Fibroblast of skin of abdomen (primary cell): ENCODE measurements at places on chromosomes 11 and 22.

GRCh38 chr22:17095538-17095937 lies 10.7 kb downstream of the IL17RA start:
- DNase-seq: no peak

GRCh38 chr11:131766637-131767036 lies 396.2 kb downstream of the NTM start:
- no peak for DNase-seq

DNA sequence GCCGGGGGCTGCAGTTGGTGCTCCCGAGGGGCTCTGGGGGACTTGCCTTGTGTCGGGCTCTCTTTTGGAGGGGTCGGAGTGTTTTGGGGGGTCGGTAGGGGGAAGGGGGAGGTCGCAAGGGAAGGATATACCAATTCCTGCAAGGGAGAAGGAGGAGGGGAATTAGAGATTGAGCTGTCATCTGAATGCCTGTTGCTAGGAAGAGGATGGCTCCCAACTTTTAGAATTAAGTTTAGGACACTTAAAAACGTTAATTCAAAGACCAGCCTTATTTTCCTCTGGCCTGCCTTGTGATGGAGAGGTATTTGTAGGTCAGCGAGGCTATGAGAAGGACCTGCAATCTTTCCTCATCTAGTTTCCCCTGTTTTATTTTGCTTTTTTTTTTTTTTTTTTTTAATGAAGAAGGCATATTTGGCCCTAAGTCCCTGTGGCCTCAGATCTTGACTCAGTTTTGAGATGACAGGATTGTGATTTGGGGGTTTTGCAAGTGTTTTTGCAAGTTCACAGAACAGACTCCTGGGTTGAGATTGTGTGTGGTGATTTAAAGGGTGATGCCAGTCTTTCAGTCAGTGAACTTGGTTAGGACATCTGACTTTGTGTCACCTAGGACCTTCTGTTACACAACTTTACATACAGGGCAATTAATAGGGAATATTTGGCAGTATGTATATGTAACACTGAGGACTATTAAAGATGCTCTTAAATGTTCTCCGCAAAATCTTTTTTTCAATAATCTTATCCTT lies 672 bp downstream of the TMEM135 start:
- DNase-seq: no peak

DNA sequence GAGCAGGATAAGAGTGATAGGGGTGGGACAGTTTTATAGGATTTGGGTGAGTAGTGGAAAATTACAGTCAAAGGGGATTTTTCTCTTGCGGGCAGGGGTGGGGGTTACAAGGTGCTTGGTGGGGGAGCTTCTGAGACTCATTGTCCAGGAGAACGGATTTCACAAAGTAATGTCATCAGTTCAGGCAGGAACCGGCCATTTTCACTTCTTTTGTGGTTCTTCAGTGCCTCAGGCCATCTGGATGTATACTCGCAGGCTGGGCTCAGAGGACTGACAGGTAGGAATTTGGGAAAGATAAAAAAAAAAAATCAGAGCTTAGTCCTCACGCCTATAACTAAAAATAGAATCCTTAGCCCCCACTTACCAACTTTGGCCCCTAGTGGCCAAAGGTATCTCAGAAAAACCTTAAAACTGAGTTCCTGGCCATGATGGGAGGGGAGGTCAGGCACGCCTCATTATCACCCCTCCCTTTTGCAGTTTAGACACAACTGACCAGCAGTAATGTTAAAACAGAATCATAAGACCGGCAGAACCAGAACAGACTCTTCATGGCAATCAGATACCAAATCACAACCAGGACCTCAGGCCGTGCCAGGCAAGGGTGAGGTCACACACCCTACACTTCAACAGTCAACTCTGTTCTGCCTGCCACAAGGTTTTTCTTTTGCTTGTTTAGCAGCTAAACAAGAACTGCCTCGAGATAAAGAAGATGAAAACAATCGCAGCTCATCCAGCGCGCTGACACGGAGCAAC lies 8.9 kb upstream of the APOBEC3G start:
- no peak for DNase-seq

DNA sequence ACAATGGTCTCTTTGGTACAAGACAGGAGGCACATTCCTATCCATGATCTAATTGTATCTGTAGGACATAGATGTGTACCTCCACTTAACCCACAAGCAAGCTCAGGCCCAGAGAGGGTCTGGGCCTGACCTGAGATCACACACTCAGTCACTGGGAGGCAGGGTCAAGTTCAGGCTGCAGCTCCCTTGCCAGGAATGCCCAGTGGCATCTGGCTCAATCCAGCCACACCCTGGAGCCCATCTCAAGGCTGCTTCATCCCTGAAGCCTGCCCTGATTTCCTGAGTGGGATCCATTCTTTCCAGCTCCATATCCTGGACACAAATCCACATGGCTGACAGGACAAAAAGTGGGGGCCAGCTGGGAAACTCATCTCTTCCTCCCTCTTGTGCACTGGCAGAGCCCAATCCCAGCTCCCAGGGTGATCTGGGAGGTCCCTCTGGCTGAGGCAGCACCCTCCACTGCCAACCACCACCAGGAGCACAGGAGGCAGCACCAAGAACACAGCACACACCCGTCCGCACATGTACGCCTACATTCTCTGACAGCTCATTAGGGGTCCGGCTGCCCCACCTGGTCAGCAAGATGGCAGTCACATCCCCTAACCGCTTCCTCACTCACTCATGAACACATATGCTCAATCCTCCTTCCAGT lies 39.2 kb upstream of the KLHL35 start:
- DNase-seq: no peak

DNA sequence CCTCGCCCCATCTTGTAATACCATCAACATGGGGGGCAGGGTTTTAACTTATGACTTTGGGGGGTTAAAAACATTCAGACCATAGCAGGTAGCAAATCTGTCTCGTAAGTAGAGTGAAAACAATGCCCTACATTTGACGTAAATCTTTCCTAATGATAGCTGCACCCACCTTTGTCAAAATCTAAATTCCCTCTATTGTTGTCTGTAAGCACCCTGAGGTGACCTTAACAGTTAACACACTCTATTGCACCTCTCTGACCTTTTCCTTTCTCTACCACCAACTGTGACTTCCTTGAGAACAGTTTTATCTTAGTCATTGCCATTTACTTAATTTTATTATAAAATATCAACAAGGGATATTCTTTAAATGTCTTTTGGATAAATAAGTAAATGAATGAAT lies 1024.9 kb upstream of the CNTN5 start:
- DNase-seq: no peak

GRCh38 chr11:130166457-130166784 lies 6.8 kb downstream of the ST14 start:
- DNase-seq: peak; percentile 90

DNA sequence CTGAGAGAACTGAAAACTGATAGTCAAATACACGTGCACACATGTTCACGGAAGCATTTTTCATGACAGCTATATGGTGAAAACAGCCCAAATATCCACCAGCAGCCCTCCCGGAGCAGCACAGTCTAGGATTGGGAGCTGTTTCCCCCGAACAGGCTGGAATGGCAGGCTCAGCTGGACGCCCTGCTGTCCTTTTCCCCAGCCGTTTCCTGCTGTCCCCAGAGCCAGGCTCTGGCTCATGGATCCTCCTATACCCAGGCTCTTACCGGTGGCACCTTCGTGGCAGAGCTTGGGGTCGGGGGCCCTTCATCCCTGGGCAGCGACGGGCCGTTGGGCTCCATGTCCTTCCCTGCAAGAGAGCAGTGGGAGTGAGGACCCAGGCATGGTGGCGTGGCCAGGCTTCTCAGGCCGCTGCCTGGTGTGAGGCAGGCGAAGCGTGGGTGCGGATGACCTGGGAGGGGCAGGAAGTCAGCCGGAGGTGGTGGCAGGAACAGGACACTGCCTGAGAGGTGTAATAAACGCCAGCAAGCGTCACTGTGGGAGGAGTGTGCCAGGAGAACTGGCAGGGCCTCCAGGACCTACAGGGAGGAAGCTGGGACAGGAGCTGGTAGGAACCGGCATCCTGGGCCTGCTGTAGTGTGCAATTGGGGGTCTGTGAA lies 38.8 kb downstream of the OSBPL5 start:
- DNase-seq: no peak

GRCh38 chr11:77851503-77851902 lies 30.6 kb downstream of the AAMDC start:
- DNase-seq: peak; percentile 17

GRCh38 chr11:64510759-64511158 lies 80.3 kb upstream of the SLC22A12 start:
- no peak for DNase-seq

- no peak for DNase-seq
Measured at GRCh38 chr11:20003351-20003750, 156.9 kb downstream of the DBX1 start.

DNA sequence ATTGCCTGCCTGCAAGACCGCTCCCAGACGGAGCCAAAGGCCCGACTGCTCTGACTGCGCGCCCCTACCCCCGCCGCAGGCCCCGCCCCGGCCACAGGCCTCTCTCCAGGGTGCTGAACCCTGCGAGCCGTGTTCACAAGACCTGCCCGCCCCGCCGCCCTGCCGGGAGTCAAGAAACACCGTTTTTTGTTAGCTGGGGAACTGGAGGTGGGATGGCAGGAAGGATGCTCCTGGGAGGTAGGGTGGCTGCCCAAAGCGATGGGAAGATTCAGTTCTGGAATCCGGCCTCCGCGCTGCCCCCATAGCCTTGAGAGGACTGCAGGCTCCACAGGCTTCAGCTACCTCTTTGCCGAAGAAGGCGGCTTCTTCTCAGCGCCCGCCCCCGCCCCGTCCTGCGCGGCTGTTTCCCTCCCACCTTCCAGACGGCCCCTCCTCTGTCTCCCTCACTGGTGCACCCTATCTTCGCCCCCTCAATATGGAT lies 2.7 kb upstream of the PDE2A start:
- peak; percentile 27 for DNase-seq

- peak; percentile 80 for DNase-seq
Measured at GRCh38 chr11:73426219-73426850, 50.1 kb downstream of the RELT start.

DNA sequence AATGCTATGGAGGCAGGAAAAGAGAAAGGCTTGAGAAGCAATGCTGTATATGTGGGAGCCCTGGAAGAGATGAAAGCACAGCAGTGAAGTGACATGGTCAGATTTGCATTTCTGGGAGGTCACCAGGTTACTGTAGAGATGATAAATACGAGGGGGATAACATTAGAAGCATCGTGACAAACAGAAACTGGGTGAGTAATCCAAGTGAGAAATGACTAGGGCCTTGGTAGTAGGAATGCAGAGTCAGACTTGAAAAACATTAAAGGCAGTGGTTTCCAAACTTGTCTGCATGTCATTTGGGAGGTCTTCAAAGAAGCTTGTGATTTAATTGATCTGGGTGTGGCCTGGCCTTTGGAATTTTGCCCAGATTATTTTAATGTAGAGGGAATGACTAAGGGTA lies 43.9 kb downstream of the CCDC34 start:
- DNase-seq: peak; percentile 82

GRCh38 chr22:30665786-30666185 lies 1.9 kb downstream of the DUSP18 start:
- no peak for DNase-seq

- DNase-seq: no peak
Measured at GRCh38 chr11:96361778-96362177, 18.8 kb upstream of the MAML2 start.

GRCh38 chr11:116168459-116168787 lies 604.4 kb downstream of the BUD13 start:
- DNase-seq: no peak

DNA sequence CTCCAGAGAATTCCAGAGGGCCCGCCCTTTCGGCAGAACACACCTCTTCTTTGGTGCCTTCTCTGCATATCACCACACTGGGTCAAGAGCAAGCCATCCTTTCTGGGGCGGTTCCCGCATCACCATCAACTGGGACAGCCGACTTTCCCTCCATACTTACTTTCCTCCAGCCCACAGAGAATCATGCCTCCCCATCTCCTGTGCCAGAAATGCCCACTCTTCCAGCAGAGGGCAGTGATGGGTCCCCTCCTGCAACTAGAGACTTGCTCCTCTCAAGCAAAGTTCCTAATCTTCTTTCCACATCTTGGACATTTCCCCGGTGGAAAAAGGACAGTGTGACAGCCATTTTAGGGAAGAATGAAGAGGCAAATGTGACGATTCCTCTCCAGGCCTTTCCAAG lies 157.7 kb downstream of the C11orf91 start:
- DNase-seq: peak; percentile 40

DNA sequence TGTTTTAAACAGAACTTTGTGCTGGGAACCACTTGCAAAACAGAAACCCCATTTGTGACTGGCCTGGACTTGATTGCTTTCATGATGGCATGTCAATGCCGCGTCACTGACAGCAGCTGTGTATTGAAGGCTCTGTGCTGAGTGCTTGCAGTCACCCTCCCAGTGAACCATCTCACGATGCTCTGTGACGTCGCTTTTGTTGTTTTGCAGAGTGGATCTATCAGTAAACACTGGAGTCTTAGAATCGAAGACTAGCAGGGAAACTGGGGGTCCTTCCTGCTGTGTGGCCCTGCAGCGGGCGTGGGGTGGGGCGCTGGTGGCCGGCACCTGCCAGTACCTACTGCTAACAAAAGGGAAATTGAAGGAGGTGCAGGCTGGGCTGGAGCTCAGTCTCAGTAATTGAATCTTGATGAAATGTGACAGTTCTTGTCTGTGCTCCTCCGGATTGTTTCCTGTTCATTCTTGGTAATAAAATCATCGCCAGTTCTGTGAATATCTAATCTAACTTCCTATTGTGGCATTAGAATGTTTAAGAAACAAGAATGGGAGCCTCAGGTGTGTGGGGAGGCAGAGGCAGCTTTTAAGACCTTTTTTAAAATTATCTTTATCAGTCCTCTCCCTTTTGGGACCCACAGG lies 50.5 kb upstream of the PARVG start:
- no peak for DNase-seq

DNA sequence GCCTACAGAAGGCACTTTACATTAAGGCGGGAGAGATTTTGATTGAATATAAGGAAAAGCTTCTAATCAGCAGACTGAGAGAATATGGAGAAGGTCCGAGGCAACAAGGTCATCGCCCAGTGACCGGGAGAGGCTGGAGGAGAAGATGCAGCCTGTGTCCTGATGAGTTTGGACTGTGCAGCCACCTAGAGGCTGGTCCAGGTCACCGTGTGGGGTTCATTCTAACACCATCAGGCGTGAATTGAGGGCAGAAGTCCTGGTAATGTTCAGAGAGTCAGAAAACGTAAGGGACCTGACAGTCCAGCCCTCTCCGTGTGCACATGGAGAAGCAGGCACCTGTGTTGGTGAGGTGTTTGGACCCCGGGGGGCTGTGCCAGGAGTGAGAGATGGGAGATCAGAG lies 102.7 kb downstream of the FEZ1 start:
- DNase-seq: no peak

DNA sequence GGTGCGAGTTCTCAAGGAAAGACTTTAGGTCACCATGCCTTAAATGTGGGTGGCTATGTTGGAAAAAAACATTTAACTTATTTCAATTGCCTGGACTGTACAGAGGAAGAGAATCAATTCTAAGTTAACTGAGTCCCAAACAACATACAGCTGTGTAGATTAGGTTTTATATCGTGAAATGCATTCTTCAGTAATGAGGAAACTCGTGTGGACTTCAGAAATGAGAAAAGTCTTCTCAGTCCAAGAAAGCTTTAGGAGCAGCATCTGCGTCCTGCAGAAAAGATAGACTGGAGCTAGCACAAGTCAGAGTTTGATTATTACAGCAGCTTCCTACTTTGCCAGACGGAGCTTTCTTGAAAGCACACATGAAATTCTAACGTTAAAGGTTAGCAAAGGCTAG lies 673.0 kb downstream of the OPCML start:
- peak; percentile 15 for DNase-seq
